ENCODE measurements at places on chromosomes 1 and 21.

- DNase-seq, result no peak
These were observed 26.7 kb upstream of the THEM4 start for GRCh38 chr1:151935894-151936602.

GRCh38 chr1:63693944-63694571 lies 79.8 kb upstream of the ROR1 start:
- DNase-seq, result no peak

DNA sequence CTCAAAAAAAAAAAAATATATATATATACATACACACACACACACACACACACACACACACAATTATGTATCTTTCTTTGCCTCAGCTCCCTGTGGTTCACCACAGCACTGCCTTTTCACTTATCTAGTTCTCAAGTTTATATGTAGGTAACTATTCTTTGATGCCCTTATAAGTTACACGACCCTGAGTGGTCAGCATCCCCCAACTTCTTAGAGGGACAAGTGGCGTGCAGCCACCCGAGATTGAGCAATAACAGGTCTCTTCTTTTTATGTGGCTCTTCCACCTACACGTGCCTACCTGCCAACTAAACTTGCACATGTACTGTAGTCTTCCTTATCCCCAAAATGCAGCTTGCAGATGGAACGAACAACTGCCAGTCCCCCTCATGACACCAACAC lies 120.8 kb downstream of the GABPA start:
- DNase-seq, result no peak

DNA sequence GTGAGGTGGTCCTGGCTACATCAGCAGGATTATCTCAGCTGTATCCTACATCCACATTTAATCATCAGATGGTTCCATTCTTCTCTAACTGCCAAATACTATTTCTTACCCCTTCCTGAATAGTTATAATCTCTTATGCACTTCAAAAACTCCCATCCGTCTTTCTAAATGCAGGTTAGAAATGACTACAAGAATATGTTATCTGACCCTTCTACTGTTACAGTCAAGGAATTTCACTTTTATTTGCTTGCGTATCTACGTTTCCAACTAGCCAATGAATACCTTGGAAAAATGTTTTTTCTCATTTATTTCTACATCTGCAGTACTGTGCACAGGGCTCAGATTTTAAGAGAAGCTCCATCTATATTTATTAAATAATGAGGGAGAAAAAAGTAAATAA lies 709.9 kb downstream of the KCNT2 start:
- DNase-seq, result no peak

- no peak for DNase-seq
These were observed 6.8 kb downstream of the USH2A start for GRCh38 chr1:216416488-216416887.

DNA sequence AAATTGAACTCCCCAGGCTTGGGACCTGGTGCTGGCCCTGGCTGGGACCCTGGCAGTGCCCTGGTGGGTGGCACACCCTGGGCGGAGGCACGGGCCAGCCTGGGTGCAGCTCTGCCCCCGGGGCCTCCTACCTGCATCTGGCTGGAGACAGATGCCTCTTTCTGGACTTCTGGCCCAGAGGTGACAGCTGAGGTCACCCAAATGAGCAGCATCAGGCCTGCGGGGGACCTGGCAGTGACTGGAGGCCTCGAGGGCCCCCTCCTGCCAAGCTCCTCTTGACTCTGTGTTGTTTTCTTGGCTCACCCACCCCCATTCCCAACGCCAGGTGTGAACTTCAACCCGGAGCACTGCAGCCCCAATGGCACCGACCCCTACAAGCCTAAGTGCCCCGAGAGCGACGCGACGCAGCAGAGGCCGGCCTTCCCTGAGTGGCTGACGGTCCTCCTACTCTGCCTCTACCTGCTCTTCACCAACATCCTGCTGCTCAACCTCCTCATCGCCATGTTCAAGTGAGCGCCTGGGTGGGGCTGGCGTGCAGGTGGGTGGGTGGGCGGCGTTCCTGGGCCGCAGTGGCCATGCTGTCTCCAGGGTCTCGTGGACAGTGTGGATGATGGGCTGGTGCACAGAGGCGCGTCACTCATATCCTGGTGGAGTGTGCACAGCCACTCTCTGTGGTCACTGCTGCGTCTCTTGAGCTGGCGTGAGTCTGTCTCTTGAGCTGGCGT lies 41.6 kb upstream of the LRRC3 start:
- no peak for DNase-seq

DNA sequence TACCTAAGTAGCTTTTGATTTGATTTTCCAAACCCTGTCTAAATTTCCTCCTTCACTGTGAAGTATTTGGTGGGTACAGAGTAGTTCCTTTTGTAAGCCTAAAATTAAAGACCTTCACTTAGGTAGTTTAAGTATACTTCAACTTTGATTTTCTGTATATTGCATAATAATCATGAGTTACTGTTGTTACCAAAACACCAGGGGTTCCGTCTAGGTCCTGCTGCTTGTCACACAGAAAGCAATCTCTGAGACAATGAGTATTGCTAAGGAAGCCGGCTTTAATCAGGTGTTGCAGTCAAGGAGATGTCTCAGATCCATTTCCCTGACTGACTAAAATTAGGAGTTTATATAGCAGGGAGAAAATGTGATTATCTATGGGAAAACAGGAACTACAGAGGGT lies 15.3 kb downstream of the RPS6KC1 start:
- no peak for DNase-seq

DNA sequence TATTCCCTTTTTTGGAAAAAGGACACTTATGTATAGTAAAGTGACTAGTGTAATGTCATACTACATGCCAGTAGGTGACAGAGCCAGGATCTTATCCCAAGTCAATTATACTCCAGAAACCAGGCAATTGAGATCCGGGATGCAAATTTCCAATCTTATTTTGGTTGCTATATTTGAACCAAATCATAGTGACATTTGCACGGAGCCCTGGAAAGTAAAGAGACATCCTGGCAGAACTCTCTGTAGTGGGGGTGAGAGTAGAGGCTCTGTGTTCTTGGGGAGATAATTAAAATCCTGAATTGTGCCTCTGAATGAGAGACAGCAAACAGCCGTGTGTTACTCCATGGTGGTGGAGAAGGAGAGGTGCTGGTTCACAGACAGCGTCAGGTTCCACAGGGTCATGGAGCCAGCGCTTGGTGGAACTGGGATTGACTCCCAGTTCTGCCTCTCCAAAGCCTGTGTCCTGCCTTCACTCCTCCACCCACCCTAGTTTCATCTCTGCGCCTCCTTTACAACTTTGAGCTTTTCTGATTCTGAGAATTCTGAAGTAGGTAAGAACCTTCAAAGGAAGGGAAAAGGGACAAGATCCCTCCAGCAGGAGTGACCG lies 432.3 kb downstream of the PTPRU start:
- no peak for DNase-seq

- DNase-seq, result no peak
These were observed 20.6 kb downstream of the NDUFS5 start for GRCh38 chr1:39046613-39047210.

- no peak for DNase-seq
These were observed 1.1 kb downstream of the TSPAN2 start for GRCh38 chr1:115088115-115088778.

DNA sequence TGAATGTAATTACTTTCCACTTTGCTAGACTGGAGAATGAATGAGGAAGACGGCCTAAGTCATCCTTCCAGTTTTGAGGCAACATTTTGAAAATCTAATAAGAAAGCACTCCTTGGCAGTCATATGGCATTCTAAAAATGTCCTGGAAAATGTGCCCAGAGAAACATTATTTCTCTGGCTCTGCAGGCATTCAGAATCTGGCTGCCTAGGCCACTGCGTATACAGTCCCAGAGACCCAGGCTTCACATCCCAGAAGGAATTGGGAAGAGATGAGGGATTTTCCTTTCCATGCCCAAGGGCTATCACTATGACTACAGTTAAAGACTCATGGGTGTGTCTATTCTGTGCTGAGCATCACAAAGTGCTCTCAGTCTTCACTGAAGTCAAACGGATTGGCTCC lies 92.9 kb downstream of the BEND5 start:
- DNase-seq, result no peak

GRCh38 chr1:156781585-156782186 lies 14.4 kb downstream of the PRCC start:
- no peak for DNase-seq

DNA sequence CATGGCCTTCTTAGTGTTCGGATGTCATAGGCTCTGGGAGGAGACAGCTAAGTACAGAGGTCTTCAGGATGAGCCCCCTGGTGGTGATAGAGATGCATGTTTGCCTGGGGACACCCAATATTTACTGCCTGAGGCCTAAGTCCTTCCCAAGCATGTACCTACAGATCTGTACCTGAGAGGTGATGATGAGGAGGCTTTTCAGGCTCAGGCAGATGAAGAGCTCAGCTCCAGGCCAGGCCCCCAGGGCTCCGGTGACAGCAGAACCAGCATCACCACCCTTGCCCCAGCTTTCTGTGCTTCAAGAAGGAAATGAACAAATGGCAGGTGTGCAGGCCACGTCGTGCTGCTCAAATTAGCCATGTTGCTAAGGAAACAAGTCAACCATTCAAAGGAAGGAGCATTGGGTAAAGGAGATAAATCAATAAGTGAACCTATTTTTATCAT lies 21.1 kb downstream of the CACNA1E start:
- DNase-seq, result no peak

GRCh38 chr1:153728305-153729066 lies 636 bp downstream of the INTS3 start:
- no peak for DNase-seq

GRCh38 chr1:178020968-178021640 lies 51.2 kb upstream of the SEC16B start:
- DNase-seq, result no peak

GRCh38 chr1:58585166-58585565 lies 8.1 kb upstream of the TACSTD2 start:
- DNase-seq, result no peak

DNA sequence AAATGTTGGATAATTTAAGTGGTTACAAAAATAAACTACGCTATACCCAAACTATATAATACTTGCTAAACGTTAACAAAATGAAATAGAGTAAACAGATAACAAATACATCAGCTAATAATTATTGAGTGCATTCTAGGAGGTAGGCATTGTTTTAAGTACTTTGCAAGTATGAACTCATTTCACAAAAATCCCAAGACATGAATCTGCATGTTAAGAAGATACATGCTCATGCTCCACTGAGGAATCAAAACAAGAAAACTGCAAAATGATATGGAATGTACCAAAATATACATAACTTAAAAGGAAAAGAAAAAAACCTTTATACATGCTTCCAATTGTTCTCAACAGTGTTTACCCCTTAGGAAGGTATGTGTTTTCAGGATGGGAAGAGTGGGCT lies 2.5 kb downstream of the FRRS1 start:
- DNase-seq, result no peak

- no peak for DNase-seq
These were observed 73.5 kb downstream of the PUM1 start for GRCh38 chr1:30991862-30992606.

GRCh38 chr1:55311057-55311641 lies 96.0 kb upstream of the USP24 start:
- no peak for DNase-seq

DNA sequence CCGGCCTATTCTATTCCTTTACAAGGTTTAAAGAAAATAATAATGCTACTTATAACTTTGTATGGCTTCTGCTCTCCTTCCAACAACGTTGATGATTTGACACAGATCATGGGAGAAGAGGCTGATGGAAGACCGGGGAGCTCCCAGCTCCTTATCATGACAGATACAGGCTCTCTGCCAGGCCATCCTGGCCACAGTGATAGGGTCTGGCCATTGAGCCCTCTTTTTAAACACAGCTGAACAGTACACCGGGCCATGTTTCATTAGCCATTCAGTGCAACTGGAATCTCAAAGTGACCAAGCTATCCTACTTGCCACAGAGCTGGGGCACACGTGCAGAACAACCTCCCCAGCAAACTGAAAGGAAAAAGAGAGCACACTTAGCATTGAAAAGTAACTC lies 34.9 kb downstream of the DNAJC11 start:
- DNase-seq, result no peak

GRCh38 chr1:119186471-119186870 lies 46.0 kb upstream of the WARS2 start:
- no peak for DNase-seq

- DNase-seq, result no peak
These were observed 70.5 kb downstream of the TTLL7 start for GRCh38 chr1:83928396-83928795.

- no peak for DNase-seq
These were observed 7.0 kb upstream of the KCNE1 start for GRCh38 chr21:34519016-34519415.

GRCh38 chr21:45140346-45140940 lies 66.1 kb downstream of the ADARB1 start:
- DNase-seq, result peak; percentile 40

DNA sequence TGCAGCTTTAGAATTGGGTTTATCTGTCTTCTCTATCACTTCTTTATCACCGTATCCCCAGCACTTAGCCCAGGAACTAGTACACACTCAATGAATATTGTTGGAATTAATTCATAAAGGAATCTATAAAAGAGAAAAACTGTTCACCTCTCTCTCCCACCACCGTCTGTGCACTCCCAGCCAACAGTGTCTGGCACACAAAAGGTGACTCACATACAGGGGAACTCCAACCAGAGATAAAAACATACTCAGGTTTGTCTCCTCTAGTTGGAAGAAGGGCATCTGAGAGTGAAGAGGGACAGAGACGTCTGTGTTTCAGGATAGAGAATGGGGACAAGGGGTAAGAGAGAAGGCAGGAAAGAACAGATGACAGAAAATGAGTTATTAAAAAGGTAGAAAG lies 10.0 kb downstream of the ITLN1 start:
- no peak for DNase-seq

GRCh38 chr1:220235462-220235861 lies 36.8 kb downstream of the RAB3GAP2 start:
- DNase-seq, result no peak

GRCh38 chr1:17538428-17539117 lies 925 bp upstream of the ARHGEF10L start:
- no peak for DNase-seq

DNA sequence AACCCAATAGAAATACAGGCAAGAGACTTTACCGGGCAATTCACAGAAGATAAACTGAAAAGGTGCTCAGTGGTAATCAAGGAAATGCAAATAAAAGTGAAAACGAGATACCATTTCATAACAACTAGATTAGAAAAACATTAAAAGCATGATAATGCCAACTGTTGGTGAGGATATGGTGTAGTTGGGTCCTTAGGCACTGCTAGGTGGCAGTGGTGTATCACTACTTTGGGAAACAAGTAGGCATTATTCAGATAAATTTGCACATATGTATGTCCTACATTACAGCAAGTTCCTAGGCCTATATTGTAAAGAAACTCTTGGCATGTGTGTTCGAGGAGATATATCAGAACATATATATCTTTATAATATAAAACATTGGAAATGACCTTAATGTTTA lies 31.0 kb downstream of the AZIN2 start:
- no peak for DNase-seq

DNA sequence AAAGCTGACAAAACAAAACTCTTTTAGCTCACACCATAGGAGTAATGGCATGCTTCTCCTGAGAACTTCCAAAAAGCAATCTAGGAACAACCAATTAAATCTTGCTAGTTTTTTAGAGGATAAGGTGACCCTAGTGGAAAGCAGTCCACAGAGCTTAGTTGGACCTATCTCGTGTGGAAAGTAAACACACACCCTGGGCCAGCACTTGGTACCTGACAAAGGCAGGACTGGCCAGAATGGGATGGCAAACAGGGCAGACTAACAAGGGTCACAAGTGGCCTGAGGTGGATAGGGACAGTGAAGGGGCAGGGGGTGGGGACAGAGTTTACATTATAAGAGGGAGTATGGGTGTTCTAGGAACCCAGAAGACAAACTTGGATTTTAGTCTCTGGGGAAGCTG lies 22.0 kb downstream of the FMO4 start:
- no peak for DNase-seq

All from stimulated activated CD4-positive, alpha-beta T cell treated with anti-CD3 and anti-CD28 coated beads, Interleukin-12 subunit alpha, Interleukin-12 subunit beta, amount 100 ng/mL, for 48 hours (primary cell).